Right renal cortex interstitium (tissue), 3 donors: ENCODE measurements at places on chromosomes 6 and 20. TPM values are rescaled to one million over a fixed set of nuclear protein-coding genes. Genes with fewer than 3 reads are reported as not detected.

The PKIB gene
- polyA plus RNA-seq, result 1.8 TPM

The RSPO4 gene
- polyA plus RNA-seq, result 1.1 TPM

The GJA10 gene
- polyA plus RNA-seq, result not detected

The HEY2 gene
- polyA plus RNA-seq, result 7.6 TPM

The PTPRK gene
- 56.0 TPM for polyA plus RNA-seq

The DEFB132 gene
- not detected for polyA plus RNA-seq

The STX16 gene
- 49.9 TPM for polyA plus RNA-seq

The RRAGD gene
- polyA plus RNA-seq, result 31.6 TPM

The CLIC5 gene
- 233 TPM for polyA plus RNA-seq

The C6orf58 gene
- 0.82 TPM for polyA plus RNA-seq

The TTK gene
- 22.4 TPM for polyA plus RNA-seq

The IL17A gene
- polyA plus RNA-seq, result not detected

The WFDC5 gene
- not detected for polyA plus RNA-seq

The CLDN20 gene
- 0.75 TPM for polyA plus RNA-seq

The TAP2 gene
- polyA plus RNA-seq, result 10.2 TPM

The RIPOR2 gene
- polyA plus RNA-seq, result 10.6 TPM

The VSX1 gene
- not detected for polyA plus RNA-seq

The BNIP5 gene
- 0.20 TPM for polyA plus RNA-seq

The RIOK1 gene
- 34.8 TPM for polyA plus RNA-seq

The RAB23 gene
- 41.9 TPM for polyA plus RNA-seq

The KAT14 gene
- polyA plus RNA-seq, result 32.4 TPM

The HLA-DOA gene
- 5.4 TPM for polyA plus RNA-seq

The CCN6 gene
- 1.9 TPM for polyA plus RNA-seq
